ENCODE measurements at places on chromosomes 3 and 15.

- DNase-seq, result no peak
Observed at GRCh38 chr3:20569310-20569709, 383.3 kb upstream of the SGO1 start.

- no peak for DNase-seq
Observed at GRCh38 chr3:20646425-20646824, 460.4 kb upstream of the SGO1 start.

- no peak for DNase-seq
Observed at GRCh38 chr3:18185624-18186023, 239.5 kb downstream of the SATB1 start.

GRCh38 chr15:74172701-74173379 is 670 bp upstream of the ISLR start:
- DNase-seq, result no peak

DNA sequence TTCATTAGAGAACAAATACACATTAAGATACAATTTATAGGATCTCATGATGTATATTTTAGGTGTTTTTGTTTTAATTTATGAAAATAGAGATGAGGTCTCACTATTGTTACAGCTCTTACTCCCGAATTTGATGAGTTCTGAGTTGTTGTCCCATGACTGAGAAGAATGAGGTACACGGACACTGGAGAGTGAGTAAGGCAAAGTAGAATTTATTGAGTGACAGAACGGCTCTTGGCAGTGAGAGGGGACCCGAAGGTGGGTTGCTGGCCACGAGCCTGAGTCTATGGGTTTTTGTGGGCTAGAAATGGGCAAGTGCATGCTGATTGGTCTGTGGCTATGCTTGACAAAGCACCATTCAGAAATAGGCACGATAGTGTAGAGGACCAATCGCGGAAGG is 3.1 kb upstream of the RNF168 start:
- no peak for DNase-seq
